ENCODE measurements at places on chromosomes 2 and 18.

GRCh38 chr2:43218702-43219382 is 7.6 kb downstream of the ZFP36L2 start:
- DNase-seq = peak; percentile 76

DNA sequence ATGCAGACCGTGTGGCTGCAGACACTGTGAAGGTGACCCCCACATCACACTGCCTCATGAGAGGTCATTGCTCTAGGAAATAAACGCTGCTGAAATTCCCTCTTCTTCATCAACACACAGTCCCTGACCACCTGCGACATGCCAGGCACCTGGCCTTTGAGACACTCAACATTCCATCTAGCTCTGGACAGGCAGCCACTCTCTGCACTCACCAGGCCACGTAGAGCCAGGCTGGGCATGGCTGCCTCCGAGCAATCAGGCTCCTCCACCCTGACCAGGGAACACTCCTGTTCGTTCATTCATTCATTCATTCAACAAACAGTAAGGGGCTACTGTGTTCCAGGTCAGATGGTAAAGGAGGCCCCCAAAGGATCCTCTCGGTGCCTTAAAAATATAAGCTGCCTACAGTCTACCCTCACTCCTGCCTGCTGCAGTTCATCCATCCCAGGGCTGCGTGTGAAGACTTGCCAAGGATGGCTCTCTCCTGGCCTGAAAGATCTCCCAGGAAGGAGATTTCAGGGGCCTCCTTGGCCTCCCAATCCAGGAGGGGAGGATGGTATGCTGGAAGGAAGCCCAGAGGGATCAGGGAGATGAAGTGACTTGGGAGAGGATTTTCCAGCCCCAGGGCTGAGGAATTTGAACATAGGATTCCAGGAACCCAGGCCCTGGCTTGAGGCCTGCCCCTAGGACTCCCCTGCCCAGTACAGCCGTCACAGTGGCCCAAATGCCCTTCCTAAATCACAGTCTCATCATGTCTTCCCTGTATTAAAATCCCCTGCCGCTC is 66.7 kb downstream of the TNS1 start:
- no peak for DNase-seq

DNA sequence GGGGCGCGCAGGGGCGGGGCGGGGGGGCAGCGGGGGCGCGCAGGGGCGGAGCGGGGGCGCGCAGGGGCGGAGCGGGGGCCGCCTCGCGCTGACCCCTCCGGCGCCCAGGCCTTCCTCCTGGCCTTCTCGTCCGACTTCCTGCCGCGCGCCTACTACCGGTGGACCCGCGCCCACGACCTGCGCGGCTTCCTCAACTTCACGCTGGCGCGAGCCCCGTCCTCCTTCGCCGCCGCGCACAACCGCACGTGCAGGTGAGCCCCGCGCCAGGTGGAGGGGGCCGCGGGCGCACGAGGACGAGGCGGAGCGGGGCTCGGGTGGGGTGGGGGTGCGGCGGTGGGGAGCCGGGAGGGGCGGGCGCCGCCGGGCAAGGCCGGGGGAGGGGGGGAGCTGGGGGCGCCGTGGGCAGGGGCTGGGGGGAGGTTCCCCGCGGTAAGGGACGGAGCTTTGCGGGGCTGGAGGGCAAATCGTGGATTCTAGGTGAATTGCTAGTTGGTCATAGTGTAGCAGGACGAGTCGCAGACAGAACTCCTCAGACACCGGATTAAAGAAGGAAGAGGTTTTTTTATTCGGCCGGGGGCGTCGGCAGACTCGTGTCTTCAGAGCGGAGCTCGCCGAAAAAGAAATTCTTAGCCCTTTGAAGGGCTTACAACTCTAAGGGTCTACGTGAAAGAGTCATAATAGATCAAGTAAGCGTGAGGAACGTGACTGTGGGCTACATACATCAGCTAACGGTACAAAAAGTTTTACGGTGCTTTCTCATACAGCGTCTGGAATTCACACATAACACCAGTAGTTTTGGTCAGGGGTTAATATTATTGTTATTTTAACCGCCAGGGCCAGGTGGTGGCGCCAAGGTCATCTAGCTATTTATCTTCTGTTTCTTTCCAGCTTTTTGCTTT is 29.9 kb downstream of the ANO7 start:
- DNase-seq = peak; percentile 55

DNA sequence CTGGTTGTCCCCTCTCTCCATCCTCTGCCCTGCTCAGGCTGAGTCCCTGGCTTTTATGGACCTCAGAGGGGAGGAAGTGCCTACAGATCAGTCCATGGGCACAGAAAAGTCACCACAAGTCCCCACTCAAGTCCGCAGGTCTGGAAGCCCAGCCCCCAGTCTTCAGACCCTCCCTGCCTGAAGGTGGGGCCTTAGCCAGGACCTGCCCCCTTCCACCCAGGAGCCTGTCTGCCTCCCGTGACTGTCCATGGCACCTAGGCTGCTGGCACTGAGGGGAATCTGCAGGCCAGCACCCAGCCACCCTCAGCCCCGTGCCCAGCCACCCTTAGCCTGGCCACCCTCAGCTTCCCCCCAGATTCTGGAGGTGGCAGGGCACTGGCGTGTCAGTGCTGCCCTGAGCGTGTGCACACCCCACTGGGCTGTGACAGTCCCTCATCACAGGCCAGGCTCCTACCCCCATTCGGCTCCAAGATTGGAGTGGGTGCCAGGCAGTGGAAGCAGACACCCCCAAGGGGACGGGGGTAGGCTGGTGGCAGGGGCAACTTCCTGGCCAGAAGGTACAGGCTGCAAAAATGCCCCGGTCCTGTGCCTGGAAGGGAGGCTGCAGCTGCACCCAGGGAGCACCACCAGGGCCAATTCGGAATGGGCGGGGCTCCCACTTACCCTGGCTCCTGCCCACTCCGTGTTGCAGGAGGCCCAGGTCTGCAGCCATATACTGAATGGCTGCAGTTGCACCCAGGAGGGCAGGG is 154.7 kb upstream of the RMP24 start:
- DNase-seq = no peak

GRCh38 chr2:217307023-217307422 is 447.2 kb upstream of the TNP1 start:
- DNase-seq = no peak

DNA sequence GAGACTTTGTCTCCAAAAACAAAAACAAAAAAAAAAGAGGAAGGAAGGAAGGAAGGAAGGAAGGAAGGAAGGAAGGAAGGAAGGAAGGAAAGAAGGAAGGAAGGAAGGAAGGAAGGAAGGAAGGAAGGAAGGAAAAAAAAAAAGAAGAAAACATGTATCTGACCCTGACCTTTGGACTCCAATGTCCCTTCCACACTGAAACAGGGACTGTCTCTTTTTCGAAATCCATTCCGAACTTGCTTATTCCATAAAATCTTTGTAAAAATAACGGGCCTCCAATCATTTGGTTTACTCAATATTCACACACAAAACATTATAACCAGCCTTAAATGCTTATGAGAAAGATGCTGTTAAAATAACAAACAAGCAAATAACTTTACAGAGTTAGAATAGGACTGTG is 225.7 kb downstream of the TCF4 start:
- no peak for DNase-seq

GRCh38 chr2:186637497-186637800 is 47.6 kb downstream of the ITGAV start:
- DNase-seq = no peak

DNA sequence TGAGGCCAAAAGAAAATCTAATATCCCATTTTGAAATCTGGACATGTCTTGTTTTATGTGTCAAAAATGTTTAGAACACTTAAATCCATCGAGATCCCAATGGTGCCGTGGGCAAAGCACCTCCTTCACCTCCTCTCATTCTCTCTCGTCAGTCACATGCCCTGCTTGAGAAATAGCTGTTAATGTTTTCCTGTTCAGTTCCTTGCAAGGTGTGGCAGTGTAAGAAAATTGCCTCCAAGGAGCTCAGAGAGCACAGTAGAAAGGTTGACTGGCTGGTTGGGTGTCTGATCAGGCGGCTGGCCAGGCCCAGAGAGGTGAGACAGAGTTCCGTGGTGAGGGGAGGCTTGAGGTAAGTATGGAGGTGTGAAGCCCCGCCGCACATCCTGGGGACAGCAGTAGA is 210.2 kb downstream of the TSN start:
- DNase-seq = no peak

Data from GM06990 (cell line).